ENCODE measurements at places on chromosomes 7 and 10.

- no peak for DNase-seq
These were observed 21.8 kb upstream of the LRRD1 start for GRCh38 chr7:92200791-92201190.

DNA sequence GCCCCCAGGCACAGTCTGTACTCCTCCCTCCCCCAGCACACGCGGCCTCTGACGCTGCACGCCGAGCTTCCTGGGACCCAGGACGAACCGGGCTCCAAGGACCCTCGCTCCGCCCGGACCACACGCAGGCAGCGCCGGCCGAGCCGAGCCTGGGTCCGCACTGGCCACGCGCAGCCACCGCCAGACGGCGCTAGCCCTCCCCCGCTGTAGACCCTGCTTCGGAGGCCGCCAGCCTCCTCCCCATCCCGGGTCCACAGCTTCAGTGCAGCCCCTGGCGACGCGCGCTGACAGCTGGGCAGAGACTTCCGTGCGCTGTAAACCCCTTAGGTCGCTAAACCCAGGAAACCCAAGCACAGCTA is 936 bp upstream of the TCERG1L start:
- DNase-seq = no peak

DNA sequence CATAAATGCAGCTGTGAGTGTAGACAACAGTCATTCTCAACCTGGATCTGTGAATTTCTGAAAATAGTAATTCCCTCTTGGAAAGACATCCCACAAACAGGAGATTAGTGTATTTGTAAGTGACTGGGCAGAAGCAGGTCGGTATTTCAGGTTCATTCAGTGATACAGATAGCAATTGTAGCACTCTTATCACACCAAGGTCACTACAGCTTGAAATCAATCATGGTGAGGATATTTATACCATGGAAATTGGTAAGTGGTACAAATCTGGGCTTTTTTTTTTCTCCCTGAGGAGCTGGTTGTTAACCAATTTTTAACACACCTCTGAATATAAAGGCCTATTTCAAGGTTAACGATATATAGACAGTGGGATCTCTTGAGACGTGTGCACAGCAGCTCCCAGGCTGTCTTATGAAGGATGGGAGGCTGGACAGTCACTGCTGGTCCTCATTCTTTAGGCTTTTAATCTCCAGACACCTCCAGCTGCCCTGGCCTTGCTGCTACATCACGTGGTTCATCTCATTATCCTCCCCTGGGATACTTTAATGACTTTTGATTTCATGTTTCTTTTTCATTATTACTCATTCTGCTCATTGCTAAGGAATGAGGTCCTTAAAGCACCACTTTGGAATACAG is 87.1 kb downstream of the ITGA8 start:
- no peak for DNase-seq

DNA sequence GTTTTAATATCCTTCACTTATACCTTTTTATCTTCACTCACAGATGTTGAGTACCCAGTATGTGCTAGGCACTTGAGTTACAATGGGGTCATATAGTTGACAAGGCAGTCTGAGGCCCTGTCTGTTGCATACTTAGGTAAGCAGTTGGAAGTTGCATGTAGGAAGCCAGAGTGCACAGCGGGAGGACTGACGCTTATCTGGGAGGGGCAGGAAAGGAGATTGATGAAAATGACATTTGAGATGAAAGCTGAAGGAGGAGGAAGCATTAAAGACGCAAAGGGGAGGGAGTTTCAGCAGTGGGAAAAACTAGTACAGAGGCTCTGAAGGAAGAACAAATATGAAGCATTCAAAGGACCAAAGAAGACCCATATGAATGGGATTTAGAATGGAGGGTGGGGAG is 266.2 kb downstream of the HTR7 start:
- no peak for DNase-seq

GRCh38 chr10:29731760-29732159 is 97.0 kb upstream of the SVIL start:
- DNase-seq = no peak

DNA sequence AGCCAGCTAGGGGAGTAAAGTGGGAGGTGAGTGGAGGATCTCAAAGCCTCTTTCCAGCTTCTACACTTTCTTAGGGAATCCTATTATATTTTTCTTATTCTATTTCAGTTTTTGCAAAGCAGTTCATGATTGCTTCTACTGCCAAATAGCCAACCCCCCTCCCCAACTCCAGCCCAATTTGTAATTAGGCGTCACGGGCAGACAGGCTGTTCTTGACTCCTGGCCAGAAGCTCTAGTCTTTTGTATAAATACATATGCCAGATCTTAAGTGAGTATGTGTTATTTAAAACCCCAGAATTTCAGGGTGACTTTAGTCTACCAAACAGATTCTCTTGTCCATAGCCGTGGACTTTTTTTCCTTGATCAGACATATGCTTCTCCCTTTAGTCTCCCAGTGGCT is 255.2 kb downstream of the BUB3 start:
- DNase-seq = no peak

- peak; percentile 27 for DNase-seq
These were observed 154.1 kb upstream of the AHR start for GRCh38 chr7:17144322-17144721.

DNA sequence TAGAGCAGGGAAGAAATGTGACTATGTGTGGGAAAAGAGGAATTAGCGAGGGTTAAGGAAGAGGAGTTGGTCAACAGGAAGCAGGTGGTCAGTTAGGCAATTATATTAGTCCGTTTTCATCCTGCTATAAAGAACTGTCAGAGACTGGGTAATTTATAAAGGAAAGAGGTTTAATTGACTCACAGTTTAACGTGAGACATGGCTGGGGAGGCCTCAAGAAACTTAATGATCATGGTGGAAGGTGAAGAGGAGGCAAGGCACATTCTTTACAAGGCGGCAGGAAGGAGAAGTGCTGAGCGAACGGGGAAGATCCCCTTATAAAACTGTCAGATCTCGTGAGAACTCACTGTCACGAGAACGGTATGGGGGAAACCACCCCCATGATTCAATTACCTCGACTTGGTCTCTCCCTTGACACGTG is 35.0 kb downstream of the RAMP3 start:
- no peak for DNase-seq

GRCh38 chr7:26298472-26299058 is 6.9 kb downstream of the SNX10 start:
- no peak for DNase-seq

GRCh38 chr10:31526681-31527080 is 207.7 kb downstream of the ZEB1 start:
- DNase-seq = no peak

DNA sequence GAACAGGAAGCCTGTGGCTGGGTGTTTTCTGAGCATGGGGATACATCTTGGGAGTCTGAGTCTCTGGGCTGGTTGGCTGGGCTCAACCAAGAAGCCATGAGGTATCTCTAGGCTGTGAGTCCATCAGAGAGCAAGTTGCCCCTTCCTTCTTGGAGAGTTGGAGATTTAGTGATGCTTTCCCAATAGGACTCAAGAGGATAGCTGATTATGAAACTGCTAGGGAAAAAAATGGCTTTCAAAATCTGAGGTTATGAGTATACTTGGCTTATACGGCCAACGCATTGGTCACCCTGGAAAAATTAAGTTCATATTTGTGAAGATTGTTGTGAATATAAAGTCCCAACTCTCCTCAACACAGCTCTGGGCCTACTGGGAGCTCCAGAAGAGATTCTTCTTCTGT is 162.7 kb upstream of the KMT2E start:
- no peak for DNase-seq

DNA sequence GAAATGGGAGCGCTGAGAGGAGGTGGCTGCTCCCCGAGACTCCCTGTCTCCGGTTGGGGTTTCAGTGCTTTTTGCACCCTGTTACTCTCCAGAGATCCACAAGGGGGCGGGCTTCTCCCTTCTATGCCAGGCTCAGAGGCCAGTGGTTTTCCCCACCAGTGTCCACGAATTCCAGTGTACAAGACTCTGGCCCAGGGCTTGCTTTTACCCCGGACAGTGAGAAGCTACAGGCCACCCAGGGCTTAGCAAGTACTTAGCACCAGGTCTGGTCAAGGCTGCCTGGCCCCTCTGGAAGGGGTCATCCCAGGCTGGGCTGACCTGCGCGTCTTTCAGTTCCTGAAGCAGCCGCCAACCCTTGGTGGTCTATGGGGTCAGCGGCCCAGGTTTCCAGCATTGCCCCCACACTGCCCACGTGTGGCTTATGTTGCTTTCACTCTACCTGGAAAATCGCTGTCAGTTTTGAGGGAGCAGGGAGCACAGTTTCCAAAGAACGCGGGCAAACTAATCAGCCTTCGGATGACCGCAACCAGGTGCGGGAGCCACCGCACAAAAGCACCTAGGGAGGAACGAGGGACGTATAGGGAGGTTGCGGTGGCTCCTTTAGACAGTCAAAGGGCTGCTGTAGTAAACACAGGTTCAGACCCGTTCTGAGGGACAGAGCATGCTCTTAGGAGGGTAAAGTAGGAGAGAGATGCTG is 6.8 kb downstream of the CYP26A1 start:
- no peak for DNase-seq

DNA sequence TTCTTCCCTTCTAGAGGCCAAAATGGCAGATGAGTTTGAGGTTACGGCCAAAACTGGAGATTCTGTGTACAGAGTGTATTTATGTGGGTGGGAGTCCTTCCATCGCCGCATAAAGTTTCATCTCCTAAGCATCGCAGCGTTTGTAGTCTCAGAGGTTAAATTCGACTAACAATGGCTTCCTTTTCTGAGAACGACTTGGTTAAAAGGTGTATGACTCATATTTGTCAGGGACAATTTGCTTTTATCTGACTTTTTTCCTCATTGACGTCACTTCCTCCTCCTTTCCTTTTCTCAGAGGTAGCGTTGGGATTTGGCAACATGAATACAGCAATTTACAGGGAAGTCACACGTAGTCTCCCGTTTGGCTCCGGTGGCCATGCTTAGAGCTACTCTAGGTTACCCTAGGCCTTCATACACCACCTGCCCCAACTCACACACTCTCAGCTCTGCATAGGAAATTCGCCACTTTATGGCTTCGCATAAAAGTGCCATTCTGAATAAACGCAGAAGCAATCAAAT is 37.6 kb upstream of the TCF7L2 start:
- DNase-seq = no peak

DNA sequence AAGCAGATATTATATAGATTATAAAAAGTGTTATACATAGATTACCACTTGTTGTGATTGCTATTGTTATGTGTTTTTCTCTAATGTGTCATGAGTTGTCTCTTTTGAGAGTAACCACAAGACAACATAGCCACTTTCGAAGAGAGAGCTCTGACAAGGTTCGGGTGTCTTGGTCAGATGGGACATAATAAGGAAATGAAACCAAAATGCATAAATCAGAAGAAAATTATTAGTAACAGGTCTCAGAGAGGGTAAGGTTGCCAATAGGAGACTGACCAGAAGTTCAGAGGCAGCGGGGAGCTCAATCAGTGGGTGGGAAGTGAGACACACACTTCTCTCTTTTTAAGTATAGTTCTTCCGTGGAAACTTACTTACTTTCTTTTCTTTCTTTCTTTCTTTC is 639.2 kb upstream of the POT1 start:
- DNase-seq = no peak

DNA sequence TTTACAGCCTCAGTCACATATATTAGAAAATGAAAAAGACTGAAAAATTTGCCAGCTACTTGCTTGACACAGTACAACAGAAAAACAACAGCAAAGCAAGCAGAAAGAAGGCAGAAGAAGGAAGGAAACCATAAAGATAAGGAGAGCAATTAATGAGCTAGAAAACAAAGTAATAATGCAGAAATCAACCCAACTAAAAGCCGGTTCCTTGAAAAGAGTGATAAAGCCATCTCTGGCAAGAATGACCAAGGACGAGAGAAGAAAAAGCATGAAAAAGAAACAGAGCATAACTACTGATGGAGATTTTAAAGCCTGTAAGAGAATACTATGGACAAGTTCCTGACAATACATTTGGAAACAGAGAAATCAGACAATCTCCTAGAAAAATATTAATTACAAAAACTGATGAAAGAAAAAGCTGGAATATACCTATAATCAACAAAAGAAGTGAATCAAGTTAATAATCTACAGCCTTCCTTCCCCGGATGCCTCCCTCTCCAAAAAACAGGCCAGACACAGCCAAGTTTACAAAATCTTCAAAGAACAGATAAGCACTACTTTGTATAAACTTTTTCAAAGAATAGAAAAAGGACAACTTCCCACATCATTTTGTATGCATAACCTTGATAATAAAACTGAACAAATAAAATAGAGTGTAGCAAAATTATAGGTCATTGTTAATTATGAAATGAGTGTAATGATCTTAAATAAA is 204.0 kb downstream of the BAMBI start:
- no peak for DNase-seq

GRCh38 chr10:95352684-95353083 is 61.9 kb upstream of the PDLIM1 start:
- no peak for DNase-seq

- no peak for DNase-seq
These were observed 8.4 kb downstream of the EIF4H start for GRCh38 chr7:74182453-74183090.

- DNase-seq = no peak
These were observed 82.9 kb downstream of the SEMA3D start for GRCh38 chr7:85103962-85104361.

- DNase-seq = no peak
These were observed 7.2 kb downstream of the C10orf90 start for GRCh38 chr10:126663328-126663727.

DNA sequence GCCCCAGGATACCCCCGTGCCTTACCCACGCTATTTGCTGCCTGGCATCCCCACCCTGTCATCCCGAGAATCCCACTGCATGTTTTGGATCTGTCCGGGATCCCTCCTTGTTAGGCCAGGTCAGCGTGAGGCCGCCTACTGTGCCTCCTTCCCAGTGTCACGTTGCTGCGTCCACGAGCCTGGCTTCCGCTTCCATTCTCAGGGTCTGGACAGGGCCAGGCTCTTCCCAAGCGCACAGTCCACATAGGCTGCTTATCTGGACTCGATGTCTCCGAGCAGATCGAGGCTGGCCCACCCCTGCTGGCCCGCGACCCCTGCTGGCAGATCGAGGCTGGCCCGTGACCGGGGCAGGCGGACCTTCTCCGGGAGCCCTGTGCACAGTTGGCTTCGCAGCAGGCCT is 27.1 kb downstream of the FOXK1 start:
- DNase-seq = no peak

- DNase-seq = no peak
These were observed 57.1 kb upstream of the BAMBI start for GRCh38 chr10:28620251-28620650.

DNA sequence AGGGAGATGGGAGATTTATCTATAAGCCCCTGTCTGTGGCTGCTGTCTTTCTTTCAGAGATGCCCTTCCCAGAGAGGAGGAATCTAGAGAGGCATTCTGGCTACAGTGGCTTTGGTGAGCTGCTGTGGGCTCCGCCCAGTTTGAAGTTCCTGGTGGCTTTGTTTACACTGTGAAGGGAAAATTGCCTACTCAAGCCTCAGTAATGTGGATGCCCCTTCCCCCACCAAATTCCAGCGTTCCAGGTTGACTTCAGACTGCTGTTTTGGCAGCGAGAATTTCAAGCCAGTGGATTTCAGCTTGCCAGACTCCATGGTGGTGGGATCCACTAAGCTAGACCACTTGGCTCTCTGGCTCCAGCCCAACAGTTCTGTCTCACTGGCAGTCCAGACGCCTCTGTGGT is 951.6 kb downstream of the CCSER2 start:
- no peak for DNase-seq
